ENCODE measurements at places on chromosomes 4 and X.

DNA sequence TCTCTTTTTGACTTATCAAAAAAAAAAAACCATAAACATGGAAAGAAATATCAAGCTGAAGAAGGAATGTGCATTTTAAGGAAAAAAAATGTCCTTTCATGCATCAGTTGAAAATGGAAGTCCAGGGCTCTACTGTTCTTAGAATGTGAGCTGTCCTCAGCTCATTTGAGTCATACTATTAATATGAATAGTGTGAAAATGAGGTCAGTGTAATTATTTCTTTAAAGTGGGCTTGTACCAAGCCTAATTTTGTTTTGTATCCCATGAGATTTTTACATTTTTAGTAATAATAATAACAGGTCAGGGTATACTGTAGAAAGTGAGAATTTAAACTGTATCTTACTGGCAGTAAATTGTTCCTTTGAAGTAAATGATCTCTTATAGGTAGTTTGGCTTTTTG lies 148.5 kb downstream of the NAA11 start:
- no peak for DNase-seq

- no peak for DNase-seq
Measured at GRCh38 chr4:105150503-105150902, 3.8 kb downstream of the TET2 start.

DNA sequence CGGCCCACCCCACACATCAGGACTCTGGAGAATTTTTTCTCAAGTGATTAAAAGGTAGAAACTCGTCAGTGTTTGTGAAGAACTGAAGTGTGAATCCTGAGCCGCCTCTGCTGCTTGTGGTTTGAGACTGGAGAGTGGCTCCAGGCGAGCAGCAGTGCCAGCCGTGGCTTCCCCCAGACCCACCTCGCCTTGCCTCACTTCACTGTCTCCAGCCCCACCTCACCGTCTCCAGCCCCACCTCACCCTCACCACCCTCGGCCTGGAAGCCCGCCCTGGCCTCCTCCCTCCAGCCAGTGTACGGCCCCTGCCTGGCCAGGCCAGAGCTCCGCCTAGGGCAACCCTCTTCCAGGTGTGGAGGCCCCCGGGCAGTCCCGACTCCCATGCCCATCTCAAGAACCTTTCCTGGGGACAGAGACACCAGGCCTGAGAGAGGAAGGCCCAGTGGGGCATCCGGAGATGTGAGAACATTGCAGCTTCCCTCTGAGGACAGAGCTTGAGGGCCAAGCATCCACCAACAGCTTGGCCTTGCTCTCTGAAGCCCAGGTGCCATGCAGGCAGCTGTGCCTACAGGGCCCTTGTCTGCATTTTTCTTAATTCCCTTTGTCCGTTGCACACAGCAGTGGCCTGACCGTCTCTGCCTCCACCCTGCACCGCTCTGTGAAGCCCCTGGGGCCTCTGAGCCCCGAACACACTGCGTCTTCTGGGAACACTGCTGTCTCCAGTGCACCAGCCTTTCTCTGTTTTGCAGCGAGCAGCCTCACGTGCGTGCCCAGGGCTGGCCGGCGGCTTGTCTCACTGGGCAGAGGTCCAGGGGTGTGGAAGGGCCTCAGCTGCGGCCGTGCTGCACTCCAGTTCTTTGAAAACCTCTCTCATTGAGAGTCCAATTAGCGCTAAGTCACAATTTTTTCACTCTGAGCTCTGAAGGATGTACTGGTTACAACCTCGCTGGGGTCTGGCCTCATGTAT lies 13.8 kb downstream of the SH3BP2 start:
- DNase-seq, result no peak

DNA sequence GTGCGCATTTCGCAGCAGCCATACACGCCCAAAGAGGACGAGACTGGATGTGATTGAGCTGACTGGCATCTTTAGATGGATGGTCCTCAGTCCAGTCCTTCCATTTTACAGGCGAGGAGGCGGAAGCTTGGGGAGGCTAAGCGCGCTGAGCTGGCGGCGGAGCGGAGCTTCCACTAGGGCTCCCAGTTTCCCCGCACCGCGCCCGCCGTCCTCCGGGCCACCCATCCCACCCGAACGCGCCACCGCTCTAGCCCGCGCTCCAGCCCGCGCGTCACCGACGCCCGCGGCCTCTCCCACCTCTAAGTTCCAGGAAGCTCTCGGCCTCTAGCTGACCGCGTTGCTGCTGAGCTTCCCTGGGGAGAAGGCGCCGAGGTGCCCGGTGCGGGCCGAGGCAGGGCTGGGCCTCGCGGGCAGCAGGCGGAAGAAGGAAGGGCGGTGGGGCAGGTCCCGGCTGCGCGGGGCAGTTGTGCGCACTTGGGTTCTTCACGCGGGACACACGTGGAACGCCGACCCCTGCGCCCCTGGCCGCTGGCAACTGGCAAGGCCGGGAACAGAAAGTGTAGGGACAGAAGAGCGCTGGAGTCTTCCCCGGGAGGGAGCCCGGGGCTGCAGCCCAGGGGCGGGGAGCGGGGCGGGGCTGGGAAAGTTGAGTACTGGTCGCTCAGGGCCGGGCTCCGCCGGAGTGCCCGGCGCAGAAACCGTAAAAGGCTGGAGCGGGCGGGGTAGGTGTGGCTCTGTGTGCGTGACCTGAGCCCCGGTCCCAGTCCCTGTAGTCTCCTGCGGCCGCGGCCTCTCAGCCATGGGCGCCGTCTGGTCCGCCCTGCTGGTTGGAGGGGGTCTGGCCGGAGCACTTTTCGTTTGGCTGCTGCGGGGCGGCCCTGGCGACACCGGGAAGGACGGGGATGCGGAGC lies at the start of gene STBD1:
STBD1 (plus strand) TSS at position 763 of the 911 bp plus-strand sequence; CDS start at position 800, 37 bp downstream.
- no peak for DNase-seq

GRCh38 chrX:134388161-134389109 lies 71.5 kb upstream of the HPRT1 start:
- DNase-seq, result no peak

GRCh38 chr4:186190581-186191199 lies 677 bp upstream of the CYP4V2 start:
- no peak for DNase-seq

GRCh38 chr4:10622728-10623127 lies 61.8 kb downstream of the CLNK start:
- no peak for DNase-seq

GRCh38 chrX:136529795-136530194 lies 2.2 kb upstream of the VGLL1 start:
- DNase-seq, result no peak

- DNase-seq, result no peak
Measured at GRCh38 chr4:42816189-42816879, 76.2 kb upstream of the GRXCR1 start.

DNA sequence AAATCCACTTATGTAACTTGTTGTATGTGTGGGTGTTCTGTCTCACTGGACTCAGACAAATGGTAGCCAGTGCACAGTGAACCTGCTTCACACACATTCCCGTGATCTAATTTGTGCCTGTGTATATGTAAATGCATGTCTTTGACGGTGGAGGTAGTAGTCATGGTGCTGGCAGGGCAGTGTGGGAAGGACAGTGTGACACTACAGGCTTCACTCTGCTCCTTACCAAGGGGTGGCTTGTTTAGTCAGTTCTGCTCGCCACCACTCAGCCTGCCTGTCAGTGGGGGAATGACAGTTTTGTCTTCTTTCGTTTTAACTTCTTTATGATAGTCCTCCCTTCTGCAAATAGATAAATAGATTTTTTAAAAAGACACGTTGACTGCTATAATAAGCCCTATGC lies 17.7 kb upstream of the PAQR3 start:
- DNase-seq, result no peak

GRCh38 chr4:105092356-105092755 lies 54.3 kb upstream of the TET2 start:
- no peak for DNase-seq

DNA sequence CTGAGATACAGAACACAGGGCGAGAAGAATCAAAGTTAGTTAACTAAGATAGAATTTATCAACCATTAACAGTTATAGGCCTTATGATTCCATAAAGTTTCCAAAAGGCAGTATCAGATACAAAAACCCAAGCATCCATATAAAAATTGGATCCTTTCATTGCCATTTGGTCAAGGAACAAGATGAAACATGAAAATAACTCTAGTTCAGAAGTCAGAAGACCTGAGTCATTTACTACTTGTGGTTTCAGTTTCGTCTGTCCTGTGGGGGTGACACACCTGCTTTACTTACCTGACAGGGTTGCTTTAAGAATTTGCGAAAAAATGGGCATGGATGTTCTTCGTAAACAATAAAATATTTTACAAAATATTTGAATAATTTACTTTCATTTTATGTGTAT lies 130.8 kb downstream of the ANAPC10 start:
- no peak for DNase-seq

DNA sequence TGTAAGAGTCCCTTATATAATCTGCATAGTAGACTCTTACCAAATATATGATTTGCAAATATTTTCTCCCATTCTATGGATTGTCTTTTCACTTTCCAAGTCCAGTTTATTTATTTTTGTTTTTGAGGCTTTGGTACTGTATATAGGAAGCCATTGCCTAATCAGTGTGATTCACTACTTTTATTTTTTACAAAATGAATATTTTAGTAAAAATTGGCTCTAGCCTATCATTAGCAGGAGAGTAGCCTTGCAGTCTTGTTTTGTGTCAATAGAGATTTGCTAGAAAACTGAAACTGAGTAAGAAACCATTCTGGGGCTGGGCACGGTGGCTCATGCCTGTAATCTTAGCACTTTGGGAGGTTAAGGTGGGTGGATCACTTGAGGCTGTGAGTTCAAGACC lies 199.9 kb upstream of the MAB21L2 start:
- no peak for DNase-seq

DNA sequence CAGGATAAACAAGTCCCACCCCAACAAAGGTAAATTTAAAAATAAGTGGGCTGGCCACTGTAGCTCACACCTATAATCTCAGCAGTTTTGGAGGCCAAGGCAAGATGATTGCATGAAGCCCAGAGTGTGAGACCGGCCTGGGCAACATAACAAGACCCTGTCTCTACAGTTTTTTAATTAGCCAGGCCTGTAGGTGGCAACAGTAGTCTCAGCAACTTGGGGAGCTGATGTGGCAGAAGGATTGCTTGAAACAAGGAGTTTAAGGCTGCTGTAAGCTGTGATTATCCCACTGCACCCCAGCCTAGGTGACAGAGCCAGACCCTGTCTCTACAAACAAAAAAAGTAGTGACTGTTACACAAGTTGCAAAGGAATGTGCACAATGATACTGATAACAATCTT lies 74.6 kb upstream of the FAAH2 start:
- no peak for DNase-seq

- DNase-seq, result no peak
Measured at GRCh38 chr4:15077969-15078368, 75.7 kb downstream of the CPEB2 start.

Data from stimulated activated CD4-positive, alpha-beta T cell treated with anti-CD3 and anti-CD28 coated beads, Interleukin-1b, Interleukin-23, amount 100 ng/mL, for 1 hour (primary cell).